ENCODE measurements at places on chromosomes 6 and 20.
A peak's percentile ranks its signal among the peaks of the same experiment; 100 is the strongest.

- no peak for DNase-seq
Measured at GRCh38 chr6:70575899-70576495, 9.3 kb downstream of the SDHAF4 start.

DNA sequence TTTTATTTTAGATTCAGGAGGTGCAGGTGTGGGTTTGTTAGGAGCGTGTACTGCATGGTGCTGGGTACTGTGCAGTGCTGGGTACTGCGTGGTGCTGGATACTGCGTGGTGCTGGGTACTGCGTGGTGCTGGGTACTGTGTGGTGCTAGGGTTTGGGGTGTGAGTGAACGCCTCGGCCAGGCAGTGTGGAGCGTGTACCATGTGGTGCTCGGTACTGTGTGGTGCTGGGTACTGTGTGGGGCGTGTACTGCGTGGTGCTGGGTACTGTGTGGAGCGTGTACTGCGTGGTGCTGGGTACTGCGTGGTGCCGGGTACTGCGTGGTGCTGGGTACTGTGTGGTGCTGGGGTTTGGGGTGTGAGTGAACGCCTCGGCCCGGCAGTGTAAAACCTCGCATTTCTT is 62.9 kb downstream of the WDR27 start:
- no peak for DNase-seq

DNA sequence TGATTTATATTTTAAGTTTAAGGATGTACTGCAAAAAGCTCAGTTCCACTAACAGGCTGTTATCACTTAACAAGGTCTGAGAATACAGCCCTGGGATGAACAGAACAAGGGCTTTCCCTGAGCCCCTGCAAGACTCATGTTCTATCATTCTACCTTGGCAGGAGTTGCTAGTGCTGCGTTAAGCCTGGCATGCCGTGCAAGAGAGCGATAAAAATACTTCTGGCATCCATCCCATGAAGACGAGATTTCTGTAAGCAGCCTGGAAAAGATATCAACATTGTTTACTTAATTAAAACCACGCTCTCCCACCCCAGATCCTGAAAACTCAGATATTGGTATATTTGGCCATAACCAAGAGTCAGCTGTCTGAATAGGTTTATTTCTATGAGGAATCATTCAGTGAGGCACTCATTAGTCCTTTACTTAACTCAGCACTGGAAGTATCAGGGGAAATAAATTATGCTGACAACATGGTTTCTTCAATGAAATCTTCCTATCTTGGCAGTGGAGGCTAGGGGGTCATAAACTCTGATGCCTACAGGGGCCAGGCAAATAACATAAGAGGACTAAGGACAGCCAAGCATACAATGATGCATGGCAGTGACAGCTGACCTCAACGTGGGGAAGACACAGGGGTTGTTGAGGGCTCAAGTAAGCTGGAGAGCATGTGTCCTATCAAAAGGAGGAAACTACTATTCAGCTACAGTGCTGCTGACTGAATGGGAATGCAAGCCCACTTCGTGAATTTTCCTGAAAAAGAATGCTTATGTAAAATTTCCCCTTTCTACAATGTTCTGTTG is 37.6 kb upstream of the LYRM2 start:
- peak; percentile 61 for DNase-seq

DNA sequence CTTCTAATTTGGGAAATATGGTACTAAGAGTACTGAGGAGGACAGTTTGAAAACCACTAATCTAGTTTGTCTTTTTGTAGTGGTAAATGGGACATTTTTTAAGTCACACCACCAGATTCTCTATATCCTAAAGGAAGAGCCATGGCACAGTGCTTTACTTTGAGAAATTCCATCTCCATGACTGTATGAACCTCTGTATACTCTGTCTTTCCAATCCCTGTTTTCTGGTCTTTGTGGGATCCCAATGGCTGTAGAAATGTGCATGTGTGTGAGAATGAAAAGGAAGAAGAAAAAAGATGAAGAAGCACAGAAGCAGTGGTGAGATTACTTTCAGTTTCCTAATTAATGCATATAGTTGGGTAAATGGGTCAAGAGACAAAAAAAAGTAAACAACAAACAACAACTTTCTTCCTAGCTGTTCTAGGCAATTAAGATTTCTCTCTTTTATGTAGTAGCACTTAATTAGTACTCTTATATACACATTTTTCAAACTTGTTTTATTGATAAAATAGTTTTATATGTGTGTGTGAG is 141.2 kb upstream of the HCRTR2 start:
- no peak for DNase-seq

DNA sequence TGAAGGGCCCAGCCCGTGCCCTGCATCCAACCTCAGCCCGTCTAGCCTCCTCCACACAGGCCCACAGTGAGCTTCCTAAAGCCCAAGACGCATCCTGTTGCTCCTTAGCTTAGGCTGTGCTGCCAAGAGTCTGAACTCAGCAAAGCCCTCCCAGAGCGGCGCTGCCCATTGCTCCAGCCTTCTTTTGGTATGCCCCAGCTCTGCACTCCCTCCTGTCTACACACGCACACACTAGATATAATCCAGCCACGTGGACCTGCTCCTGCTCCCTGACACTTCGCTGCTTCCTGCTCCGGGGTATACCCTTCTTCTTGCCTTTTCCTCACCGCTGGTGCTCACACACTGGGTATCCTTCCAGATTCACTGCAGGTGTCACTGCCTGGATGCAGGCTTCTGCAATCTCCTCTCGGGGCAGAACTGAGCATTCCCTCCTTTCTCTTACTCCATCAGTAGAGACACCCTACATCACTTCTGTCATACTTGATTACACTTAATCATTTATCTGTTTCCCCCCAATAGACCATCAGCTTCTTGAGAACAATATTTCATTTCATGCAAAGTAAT is 23.8 kb downstream of the GABRR2 start:
- DNase-seq: no peak

DNA sequence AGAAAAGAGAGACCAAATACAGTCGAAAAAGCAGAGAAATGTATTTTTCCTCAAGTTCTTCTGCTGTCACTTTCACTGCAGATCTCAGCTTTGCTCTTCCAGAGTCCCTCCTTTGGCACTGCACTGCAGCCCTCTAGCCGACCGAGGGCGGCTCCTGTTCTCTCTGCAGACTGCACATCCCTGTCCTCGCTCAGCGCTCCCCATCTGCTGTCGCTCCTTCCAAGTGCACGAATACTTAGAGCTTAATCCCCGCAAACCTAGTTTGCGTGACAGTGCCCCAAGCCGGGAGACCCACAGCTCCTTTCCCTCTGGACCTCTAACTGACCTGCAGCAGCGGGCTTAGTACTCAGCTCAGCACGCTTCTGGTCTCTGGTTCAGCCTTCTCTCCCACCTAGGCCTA is 15.2 kb downstream of the RPP21 start:
- no peak for DNase-seq

DNA sequence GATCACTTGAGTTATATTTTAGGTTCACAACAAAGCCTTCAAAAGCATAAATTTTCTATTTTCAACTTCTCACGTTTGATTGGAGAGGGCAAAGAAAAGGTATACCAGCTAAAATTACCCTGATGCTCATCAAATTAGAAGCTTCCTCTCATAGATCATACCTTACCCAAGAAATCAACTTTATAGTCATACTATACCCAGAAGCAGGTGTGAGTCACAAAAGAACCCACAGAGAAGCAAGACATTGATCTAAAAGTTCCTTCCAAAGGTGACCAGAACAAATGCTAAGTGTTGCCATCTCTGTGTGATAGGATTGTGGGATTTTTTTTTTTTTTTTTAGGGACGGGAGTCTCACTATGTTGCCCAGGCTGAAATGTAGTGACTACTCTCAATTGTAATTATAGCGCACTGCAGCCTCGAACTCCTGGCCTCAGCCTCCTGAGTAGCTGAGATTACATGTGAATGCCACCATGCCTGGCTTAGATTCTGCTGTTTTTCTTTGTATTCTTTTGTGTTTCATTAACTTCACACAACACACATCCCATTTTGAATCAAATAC is 3.3 kb downstream of the EIF2S2 start:
- DNase-seq: no peak

GRCh38 chr6:168326294-168327261 is 7.0 kb upstream of the DACT2 start:
- DNase-seq: no peak

- DNase-seq: no peak
Measured at GRCh38 chr20:37378785-37379598, 33.1 kb downstream of the SRC start.

GRCh38 chr20:57076951-57077350 is 189.5 kb downstream of the BMP7 start:
- no peak for DNase-seq

DNA sequence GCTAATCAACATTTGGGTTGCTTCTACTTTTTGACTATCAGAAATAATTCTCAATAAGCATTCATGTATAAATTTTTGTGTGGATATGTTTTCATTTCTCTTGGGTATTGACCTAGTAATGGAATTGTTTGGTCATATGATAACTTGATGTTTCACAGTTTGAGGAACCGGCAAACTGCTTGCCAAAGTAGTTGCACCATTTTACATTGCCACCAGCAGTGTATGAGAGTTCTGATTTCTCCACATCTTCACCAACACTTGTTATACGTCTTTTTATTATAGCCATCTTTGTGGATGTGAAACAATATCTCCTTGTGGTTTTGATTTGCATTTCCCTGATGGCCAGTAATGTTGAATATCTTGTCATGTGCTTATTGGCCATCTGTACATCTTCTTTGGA is 42.6 kb upstream of the TGM2 start:
- DNase-seq: no peak

GRCh38 chr6:27630727-27631608 is 158.1 kb upstream of the ZNF184 start:
- no peak for DNase-seq

- DNase-seq: peak; percentile 14
Measured at GRCh38 chr6:24283043-24283985, 74.5 kb downstream of the DCDC2 start.

DNA sequence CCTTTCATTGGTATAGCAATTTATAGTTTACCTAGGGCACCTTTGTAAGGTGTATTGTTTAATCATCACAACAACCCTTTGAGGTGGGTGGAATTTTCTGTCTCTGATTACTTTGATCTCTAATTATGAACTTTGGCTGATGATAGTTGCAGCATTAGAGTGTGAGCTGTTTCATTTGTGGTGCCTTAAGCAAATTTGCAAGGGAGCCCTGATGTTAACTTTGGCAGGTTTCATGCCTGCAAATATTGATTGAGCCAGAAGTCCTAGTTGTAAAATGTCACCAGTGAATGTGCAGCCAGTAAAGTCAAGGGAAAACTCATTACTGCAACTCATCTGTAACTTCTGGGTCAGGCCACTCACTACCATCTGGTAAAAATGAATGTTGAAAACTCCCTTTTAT is 29.8 kb downstream of the CTNNBL1 start:
- no peak for DNase-seq

GRCh38 chr6:53793318-53794136 is 1.3 kb upstream of the LRRC1 start:
- no peak for DNase-seq

DNA sequence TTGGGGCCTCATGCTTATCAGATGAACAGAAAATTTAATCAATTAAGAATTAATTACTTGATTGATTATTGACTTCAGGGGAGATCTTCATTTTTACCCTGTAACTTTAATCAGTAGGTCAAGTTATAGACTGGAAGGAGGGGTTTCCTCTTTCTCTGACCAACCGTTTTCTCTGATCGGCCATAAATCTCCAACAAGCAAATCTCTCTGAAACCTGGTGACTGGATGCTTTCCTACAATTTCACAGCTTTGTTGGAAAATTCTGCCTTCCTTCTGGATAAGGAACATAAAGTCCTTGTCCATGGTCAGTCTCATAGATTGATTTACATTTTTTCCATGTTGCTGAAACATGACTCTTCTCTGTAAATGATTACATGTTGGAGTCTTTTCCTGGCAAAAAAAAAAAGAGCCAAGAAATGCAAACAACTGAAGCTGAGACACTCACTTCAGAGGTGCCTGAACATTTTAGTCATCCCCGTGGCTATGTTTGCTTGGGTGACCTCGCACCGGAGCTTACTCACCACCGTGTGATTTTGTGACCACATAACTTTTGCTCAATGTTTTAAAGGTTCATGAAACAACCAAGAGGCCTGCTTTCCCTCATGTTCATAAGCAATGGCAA is 31.0 kb downstream of the IRF4 start:
- peak; percentile 66 for DNase-seq

DNA sequence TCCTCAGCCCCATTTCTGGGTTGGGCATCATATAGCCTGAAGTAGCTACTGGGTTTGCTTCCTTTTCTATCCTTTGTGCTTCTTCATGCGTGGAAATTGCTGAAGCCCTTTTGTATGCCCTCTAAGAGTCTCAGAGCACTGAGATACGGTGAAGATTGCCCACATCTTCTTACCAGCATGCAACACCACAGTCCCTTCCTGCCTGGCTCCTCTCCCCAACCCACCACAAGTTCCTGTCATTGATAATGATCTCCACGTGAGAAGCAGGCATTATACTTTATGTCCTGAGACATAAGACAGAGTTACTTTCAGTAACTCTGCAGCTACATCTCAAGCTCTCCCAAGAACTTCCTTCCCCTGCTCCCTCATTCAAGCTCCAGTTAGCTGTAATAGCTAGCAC is 15.8 kb upstream of the PLCB4 start:
- DNase-seq: no peak

GRCh38 chr6:147322299-147323162 is 118.3 kb downstream of the STXBP5 start:
- DNase-seq: no peak

- DNase-seq: no peak
Measured at GRCh38 chr6:36912030-36912454, 26.3 kb downstream of the C6orf89 start.

GRCh38 chr20:57672164-57672563 is 37.7 kb downstream of the PMEPA1 start:
- DNase-seq: no peak

- DNase-seq: no peak
Measured at GRCh38 chr6:33799454-33800113, 4.2 kb downstream of the MLN start.

DNA sequence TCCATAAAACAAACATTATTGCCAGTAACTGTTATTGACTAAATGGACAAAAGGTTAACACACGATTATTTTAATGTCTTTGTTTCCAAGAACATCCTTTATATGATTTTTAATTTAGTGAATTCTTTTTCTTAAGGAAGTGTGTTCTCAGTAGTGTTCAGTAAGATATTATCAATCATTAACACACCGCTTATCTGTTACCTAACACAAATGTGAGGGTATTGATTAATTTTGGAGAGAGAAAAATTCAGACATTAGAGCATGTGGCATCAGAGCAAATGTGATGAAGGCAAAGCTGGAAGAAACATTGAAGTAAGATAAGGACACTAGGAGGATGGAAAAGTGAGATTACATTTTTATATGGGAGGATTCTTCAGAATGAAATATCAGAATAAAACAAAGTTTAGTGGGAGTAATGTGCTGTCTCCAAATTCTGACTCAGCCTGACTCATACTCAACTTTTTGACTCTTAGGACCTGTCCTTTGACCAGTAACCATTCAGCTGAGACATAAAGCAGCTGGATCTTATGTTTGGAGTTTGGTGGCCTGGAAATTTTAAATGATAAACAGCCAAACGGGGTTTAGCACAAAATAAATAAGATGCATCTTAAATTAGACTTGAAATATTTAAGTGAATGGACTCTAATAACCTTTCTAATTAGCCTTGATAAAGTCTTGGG is 348.6 kb downstream of the CD109 start:
- DNase-seq: peak; percentile 12

Data from AG09319 (cell line).